ENCODE measurements at places on chromosomes 4 and X.

DNA sequence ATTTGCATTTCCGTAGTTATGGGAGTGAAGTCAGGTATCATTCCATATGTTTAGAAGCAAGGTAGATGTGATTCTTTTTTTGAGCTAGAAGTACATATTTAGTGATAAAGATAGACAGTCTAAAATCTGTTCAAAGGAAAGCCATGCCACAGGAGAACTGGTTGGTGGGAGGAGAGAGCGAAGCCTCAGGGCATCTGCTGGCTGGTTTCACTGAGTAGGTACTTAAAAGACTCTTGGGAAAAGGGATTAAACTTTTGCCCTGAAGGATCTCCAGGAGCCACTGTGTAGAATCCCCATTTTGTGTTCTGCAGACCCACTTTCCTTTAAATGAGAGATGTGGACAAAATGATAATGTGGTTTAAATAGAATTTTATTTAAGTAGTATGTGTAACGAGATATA, 89.6 kb downstream of the SHROOM2 start:
- DNase-seq: no peak

DNA sequence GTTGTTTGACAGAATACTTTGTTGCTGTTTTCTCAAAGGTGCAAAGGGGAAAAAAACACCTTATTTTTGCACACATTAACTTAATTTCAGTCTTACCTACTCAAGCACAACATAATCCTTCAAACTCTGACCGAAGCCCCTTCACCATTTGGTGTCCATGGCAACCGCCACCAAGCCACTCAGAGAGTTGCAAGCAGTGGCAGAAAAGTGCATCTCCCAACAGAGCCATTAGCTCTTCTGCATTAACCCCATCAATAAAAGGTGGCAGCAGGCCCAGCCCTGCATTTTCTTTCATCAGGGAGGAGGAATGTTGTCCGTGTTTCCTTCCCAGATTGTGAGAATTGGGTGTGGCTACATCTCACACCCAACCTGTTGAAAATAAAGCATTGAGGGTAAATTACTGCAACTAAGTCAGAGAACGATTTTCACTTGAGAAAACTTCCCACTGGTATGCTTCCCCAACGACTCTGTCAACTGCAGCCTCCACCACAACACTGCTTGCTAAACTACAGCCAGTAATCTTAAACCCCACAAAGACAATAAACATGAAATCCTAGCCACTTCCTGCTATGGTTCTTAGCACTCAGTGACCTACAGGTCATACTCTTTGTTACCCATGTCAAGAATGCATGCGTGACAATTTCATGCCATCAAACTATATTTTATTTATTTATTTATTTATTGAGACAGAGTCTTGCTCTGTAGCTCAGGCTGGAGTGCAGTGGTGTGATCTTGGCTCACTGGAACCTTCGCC, 154.0 kb downstream of the GRIA3 start:
- no peak for DNase-seq

DNA sequence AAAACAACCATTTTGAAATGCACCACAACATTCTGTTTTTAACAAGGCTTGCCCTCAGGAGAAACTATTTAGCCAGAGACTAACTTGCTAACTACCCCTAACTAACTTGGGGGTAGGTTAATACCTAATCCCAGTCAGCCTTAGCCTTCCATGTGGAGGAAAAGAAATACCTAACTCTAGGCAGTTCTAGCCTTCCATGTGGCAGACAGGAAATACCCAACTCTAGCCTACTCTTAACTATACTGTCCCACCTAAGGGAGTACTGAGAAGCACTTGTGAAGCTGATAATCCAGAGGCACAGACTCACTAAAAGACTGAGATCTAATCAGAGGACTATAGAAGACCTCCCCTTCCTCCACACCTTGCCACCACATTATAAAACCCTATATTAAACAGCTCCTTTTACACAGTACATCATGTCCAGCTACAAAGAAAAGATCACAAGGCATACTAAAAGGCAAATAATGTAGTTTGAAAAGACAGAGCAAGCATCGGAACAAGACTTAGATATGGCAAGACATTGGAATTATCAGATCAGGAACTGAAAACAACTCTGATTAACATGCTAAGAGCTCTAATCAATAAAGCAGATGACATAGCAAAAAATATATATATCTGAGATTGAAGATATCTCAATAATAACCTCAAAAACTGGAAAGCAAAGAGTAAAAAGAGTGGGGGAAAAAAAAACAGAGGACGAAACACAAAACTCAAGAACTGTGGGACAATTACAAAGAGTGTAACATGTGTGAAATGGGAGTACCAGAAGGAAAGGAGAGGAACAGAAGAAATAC, 52.2 kb downstream of the FRYL start:
- DNase-seq: no peak

DNA sequence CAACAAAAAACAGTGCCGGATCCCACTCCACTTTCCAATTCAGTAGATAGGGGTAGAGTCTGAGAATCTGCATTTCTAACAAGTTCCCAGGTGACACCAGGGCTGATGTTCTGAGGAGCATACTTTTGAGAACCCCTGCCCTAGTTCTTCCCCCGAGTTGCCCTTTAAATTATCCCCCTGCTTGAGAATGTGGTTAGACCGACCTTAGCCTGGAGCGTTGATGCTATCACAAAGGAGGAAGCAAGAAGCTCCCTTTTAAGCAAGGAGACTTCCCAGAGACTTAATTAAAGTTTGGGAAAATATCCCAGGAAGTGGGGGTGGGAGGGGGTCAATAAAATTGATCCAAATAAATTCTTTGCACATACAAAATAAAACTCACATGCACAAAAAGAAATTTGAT, 485.9 kb downstream of the SMARCA1 start:
- no peak for DNase-seq

DNA sequence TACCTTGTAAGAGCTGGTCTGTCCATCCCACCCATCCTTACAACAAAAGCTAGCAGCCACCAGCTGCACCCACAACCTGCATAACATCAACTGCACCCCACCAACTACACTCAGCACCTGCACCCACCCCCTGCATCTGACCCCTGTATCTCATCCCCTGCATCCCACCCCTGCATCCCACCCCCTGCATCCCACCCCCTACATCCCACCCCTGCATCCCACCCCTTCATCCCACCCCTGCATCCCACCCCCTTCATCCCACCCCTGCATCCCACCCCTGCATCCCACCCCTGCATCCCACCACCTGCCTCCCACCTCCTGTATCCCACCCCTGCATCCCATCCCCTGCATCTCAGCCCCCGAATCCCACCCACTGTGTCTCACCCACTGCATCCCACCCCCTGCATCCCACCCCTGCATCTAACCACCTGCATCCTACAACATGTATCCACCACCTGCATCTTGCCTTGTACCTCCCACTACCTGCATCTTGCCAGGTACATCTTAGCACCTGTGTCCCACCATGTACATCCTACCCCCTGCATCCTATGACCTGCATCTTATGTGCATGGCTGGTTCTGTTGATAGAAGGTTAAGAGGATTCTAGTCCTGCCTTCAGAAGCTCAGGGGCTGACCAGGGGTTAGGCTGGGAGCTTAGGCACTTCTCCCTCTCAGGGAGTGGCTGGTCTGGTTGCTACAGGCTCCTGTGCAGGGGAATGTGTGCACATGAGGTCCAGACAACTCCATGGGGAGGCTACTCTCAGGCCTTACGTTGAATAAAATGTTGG, 9.4 kb downstream of the TMEM271 start:
- no peak for DNase-seq

GRCh38 chrX:38081909-38082308, 75.6 kb downstream of the SYTL5 start:
- no peak for DNase-seq

DNA sequence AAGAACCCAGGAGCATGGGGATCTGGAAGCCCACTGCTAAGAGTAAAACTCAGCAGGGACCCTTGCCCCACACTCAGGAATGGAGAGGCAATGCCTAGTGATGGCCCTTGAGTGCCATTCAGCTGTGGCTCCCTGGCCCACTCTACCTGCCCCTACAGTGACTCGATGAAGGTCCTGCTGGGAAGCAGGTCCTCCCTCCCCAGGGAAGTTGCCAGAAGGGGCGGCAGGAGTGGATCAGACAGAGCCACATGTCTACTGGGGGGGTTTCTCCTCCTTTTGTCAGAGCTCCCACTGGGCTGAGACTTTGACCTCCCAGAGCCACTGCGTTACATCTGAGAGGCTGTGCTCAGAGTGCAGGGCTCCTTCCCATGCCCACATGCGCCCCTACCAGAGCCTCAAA, 1.2 kb downstream of the SLC10A3 start:
- no peak for DNase-seq

GRCh38 chr4:5747738-5748375, 36.9 kb downstream of the EVC start:
- DNase-seq: no peak

DNA sequence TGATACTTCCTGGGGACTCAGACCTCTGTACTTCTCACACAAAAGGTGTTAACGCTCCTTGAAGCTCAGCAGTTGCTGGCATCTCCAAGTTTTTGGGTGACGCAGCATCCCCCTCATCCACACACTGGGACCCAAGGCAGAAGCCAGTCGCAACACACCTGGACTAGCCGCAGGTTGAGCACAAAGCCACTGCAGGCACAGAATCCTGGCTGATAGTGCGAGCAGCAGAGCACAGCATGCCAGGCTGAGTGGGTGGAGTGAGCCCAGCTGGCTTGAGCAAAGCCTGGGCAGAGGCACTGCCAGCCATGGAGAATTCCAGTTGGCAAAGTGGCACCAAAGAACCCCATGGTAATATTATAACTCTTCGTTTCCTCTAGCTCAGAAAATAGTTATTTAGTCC, 873.2 kb upstream of the NDST4 start:
- no peak for DNase-seq

GRCh38 chr4:20832826-20833225, 132.6 kb downstream of the PACRGL start:
- no peak for DNase-seq

DNA sequence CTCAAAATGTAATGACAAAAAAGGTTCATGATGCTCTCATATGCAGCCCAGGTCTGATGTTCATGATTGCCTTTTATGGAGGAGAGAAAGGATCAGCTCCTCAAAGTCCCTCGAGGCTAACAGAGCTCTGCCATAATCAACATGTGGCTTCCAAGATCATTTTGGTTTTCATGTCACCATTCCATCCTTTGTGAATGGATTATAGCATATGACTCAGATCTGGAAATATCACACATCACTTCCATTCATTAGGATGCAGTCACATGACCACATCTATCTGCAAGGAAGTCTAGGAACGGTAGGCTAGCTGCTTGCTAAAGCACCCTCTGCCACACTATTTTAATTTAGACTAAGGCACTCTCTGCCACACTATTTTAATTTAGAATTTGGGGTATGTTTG, 77.6 kb downstream of the COX18 start:
- DNase-seq: no peak

- no peak for DNase-seq
These were observed 336.2 kb downstream of the SLC7A11 start for GRCh38 chr4:137905930-137906329.

GRCh38 chr4:78542373-78542772, 9.2 kb upstream of the ANXA3 start:
- DNase-seq: no peak

GRCh38 chr4:85741921-85742591, 267.1 kb downstream of the ARHGAP24 start:
- DNase-seq: no peak

DNA sequence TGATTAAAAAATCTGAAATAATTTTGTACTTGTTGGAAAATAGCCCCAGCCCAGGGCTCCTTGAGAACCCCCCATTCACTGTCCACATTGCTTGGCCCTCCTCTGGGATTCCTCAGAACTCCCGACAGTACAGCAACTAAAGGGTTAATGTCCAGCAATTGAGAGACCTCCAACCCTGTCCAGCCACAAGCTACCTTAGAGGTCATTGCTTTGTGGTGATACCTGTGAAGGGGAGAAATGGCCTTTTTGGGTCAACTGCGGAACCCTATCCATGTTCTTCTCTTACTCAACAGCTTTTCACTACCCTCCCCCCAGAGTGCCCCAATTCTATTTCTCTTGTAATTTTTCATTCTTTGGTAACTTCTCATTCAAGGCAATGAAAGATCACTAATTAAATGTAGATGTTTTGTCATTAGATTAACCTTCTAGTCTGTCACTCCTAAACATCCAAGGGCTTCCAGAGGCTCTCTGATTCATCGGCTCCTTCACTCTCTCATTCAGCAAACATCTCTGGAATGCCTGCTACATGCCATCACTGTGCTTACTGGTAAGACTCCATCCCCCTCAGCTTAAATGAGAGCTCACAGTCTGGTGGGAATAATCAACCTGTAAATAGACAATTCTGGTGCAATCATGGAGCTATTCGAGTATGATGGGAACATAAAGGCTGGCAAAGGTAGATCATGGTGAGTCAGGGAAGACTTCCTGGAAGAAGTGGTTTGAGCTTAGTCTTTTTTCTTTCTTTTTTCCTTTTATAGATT, 241.4 kb upstream of the PGRMC2 start:
- DNase-seq: no peak

DNA sequence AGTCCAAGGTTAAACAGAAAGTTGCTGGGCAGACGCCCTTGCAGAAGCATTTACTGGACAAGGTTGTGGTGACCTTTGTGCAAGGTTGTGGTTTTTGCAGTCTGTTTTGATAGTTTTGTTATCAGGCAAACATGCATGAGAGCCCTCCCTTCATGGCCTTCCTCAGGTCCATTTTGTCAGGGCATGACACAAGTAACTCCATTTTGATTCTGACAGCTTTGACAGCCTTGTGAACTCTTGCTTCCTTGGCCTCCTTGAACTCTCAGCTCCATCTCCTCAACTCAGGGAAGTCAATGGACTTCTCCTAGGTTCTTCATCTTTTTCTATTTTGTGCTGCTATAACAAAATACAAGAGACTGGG, 97.7 kb downstream of the CEP44 start:
- DNase-seq: no peak

GRCh38 chr4:106494066-106494465, 125.5 kb upstream of the GIMD1 start:
- DNase-seq: no peak

DNA sequence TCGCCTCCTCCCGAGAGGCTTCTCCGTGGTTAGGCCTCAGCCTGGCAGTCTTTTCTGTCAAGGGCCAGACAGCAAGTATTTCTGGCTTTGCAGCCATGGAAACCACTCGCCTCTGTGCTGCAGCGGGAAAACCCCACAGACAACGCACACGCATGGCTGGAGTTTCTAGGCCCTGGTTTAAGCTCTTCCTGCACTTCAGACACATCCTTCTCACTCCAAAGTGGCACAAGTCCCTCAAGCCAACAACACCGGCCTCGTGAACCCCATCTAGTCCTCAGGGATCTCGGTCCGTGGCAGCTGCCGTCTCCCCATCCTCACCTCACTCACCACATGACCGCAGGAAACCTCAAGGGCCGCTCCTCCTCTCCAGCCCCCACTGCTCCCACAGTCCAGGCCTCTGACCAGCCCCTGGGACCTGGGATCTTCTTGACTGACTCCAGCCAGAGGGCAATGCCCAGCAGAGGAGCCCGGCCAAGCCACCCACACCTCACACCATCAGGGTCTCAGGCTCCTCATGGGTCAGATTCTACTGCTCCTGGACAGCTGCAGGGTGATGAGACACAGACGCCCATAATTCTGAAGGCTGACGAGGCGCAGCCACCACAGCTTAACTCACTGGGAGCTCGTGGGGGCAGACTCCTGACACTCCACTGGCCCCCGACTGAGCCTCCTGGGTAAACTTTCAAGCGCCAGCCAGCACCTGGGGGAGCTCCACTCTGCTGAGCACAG, 21.7 kb downstream of the LETM1 start:
- DNase-seq: no peak
